Stimulated activated CD4-positive, alpha-beta T cell treated with anti-CD3 and anti-CD28 coated beads, TNF-alpha, amount 100 ng/mL, for 48 hours (primary cell): ENCODE measurements at places on chromosomes 16 and 17.

DNA sequence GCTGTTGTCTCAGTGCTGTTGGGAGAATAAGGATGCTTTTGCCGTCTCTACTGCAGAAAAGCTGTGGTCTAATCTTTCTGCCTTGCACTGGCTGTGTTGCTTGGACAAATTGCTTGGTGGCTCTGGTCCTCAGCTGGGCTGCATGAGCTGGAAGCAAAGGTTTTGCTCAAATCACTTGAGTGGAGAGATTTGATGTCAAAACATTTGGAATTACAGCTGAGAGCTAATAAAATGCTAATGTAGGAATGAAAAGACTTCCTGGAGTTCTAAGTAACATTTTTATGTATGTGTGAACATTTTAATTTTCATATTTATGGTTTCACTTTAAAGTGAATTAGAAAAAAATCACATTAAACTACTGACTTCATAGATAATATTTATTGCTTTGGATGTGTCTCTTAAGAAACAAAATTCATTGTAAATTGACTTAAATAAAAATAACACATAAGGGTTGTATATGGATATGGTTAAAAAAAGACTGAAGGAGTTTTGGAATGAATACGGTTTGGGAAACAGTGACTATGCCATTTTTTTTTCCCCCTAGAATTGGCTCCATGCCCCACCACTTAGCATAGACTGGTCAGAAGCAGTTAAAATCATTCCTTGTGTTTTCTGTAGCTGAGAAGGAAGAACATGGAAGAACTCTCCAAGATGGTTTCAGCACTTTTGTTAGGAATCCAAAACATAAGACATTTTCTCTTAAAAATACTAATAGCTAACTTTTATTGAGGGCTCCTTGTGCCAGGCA, 39.2 kb upstream of the FAM20A start:
- no peak for DNase-seq

DNA sequence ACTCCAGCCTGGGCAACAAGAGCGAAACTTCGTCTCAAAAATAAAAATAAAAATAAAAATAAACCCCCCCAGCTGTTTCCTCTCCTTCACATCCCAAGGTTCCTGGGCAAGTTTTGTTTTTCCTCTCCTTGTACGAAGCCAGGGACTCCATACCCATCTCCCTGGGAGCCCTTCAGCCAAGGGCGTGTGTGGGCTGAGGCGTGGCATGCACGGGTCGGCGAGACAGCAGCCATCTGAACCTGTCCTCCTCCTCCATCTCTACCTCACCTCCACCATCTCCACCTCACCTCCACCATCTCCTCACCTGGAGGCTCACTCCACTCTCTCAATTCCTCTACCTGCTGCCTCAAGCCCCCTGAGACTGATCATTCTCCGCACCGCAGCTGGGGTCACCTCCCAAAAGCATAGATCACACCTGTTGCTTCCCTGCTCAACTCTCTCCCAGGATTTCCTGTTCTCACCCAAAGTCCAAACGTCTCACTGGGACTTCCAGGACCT, 16.9 kb downstream of the AANAT start:
- no peak for DNase-seq

GRCh38 chr17:1643999-1644492, 1.5 kb downstream of the SCARF1 start:
- DNase-seq, result no peak

DNA sequence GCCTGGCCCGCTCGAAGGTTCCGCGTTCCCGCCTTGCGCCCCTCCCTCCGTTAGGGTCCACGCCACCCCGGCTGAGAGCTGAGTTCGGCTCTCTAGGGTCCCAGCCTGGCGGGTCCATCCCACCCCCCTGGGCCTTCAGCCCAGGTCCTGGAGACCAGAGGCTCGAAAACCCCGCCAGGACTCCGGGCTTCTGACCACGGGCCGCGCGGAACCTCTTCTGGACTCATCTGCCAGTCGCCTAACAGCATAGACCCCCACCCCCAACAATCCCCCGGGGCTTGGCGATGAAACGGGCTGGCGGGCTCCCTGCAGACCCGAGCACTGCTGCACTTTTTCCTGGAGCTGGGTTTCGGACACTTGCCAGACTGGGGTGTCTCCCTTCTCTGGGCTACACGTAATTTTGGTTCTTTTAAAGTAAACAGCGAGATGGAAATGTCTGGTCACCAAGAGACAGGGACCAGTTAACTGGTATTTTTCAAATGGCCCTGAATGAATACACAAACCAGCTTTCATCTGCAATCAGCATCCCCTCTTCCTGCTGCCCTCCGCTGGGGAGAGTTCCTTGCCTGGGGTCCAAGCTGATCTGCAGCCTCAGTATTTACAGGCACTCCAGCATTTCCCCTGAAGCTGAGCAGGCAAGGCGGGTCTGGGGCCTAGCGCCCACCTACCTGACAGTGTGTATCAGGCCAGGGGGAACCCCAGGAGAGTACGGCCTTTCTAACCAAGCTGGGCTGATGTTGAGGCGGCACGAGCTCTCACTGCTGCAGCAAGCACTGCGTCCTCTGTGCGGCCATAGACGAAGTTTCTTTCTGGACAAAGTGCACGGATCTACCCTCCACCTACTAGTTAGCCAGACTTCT, 639 bp upstream of the TRIM65 start:
- no peak for DNase-seq

DNA sequence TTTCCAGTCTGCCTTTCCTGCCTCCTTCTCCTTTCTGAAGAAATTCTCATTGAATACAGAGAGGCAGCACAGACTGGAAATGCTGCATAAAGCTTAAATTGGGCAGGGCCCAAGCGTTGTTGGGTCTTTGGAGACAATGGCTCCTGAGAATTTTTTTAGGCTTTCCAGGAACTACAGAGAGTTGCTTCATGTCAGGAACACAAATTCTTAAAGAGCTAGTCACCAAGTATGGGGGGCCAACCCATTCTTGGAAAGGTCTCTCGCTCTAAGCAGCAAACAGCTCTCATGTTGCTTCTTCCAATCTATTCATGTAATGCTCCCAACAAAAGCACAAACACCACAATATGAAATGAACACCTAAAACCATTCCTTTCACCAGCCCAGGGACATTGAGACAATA, 6.9 kb downstream of the HNF1B start:
- DNase-seq, result no peak

DNA sequence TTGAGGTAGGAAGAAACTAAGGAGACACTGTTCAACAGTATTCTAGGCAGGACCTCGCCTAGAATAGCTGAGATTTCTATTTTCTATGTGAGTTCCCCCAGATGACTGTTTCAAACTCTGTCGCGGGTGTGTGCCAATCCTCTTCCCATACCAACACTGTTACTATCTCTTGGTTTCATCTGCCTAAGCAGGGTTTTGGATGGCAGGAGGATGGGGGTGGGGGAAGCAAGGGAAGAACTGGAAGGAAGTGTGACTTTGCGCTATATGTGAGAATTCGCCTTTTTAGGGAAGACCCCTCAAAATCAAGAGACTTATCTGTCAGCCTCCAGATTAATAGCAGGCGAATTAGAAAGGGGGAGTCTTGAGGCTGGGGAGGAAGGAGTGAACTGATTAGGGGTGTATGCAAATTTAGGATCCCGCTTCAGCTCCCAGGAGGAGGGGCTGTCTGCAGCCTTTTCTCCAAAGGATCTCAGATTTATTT, 521 bp upstream of the G6PC3 start:
- DNase-seq, result no peak

DNA sequence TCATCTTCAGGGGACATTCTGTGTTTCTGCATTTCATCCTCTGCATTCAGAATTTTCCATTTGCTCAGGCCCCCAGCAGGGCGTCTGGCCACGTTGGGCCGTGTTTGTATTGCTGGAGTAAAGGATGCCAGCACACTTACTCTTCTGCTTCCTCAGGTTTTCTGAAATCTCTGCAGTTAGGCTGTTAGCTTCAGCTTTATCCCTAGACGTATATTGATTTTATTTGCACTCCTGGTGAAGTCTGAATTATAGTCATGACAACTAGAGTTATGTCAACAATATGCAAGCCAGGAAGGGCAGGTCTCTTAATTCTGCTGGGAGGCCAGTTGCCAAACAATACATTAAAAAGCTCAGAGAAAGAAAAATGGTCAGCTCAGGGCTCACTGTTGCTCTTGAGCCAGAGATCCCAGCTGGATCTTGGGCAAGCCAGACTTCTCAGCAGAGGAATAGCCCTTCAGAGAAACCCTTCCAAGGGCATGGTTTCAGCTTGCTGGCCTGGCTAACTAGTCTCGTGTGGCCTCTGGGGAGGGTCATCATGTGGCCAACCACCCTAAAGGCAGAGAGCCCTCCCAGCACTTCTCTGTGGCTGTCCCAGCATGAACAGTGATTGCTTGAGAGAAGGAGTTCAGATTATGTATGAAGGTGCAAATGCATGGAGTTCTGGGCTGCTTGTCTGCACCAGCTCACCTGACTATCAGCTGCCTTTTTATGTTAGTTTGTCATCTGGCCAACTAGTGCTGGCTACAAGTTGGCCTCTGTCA, 110.2 kb upstream of the CACNG5 start:
- DNase-seq, result no peak

DNA sequence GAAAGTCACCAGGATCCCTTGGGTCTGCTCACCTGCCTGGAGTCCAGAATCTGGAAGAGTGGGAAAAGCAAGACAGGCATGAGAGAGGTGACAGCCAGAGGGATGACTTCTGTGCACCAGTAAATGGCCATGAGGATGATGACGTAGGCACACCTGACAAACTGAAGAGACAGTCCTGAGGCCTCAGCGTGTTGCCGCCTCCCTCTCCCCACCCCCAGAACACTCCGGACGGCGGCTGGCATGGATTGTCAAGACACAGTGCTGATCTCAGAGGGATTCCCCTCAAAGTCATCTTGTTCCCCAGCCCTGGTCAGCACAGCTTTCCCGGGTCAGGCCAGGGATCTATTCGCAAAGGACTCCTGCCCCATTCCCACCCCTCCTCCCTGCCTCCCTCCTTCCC, 6.2 kb downstream of the SLC13A5 start:
- DNase-seq, result no peak

- no peak for DNase-seq
These were observed 147.5 kb downstream of the KCNJ12 start for GRCh38 chr17:21523497-21524210.

GRCh38 chr17:33220036-33220435, 73.1 kb downstream of the ASIC2 start:
- DNase-seq, result no peak

DNA sequence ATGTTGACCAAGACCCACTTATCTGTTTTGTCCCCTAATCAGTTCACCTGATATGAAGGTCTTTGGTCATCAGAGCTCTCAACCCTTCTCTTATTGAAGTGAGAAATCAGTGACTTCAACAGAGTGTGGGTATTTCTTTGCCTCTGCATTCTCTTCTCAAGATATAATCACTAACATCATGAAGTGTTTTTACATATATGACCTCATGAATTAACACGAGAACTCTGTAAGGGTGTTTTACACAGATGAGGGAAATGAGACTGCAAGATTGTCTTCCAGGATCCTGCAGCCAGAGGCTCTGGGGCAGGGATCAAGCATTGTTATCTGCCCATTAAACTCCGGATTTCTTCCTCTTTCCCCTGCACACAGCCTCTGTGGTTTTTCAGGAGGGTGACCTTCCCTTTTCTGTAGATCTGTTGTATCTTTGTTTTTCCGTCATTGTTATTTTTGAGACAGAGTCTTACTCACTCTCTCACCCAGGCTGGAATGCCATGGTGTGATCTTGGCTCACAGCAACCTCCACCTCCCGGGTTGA, 22.7 kb downstream of the LCMT1 start:
- DNase-seq, result no peak

DNA sequence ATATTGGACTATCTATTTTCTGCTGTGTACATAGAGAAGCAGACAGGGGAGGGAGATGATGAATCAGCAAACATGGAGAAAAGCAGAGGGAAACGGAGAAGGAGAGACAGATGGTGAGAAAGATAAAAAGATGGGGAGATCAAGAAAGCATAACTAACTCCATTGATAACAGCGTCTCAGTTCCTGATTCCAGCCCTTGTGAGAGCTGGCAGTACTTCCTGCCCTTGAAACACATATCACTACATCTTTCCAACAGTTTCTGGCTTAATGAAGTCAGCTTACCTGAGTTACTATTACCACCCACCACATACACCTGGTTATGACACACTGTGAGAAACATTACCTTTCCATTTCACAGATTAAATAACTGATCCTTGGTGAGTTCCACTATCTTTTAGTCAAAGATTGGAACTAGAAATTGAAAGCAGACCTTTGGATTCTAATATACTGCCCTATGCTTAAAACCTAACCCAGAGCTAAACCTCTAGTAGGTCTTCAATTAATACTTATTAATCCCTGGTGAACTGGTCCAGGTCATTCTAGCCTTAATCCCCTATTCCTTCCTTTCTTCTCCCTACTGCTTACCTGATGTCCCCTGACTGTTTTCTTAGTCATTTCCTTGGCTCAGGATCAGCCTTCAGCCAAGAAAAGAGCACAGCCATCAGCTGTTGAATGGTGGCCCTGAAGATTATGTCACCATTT, 346.6 kb upstream of the CCL2 start:
- DNase-seq, result no peak

GRCh38 chr16:72092832-72093447, 480 bp downstream of the TXNL4B start:
- no peak for DNase-seq

- no peak for DNase-seq
These were observed 25.6 kb upstream of the CPPED1 start for GRCh38 chr16:12829096-12829888.

GRCh38 chr17:40319651-40320540, 10.9 kb downstream of the RARA start:
- no peak for DNase-seq

DNA sequence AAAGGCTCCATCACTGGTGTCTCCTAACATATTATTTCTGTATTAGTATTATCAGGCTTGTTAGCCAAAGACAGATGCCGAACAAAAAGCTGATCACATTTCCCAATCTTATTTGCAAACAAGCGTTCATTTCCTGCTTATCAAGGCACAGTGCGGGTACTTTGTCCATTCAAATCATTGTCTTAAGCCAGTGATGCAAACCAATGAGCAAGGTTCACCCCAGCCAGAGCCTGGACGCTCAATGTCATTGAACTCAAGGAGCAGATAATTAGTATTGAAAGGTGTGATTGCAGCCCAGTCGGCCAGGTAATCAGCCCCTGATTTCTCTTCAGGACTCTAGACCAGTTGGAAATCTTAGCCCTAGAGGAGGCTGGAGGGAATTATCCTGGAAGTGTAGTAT, 20.4 kb upstream of the SOX9 start:
- no peak for DNase-seq

- no peak for DNase-seq
These were observed 212.2 kb downstream of the SEC14L1 start for GRCh38 chr17:77352996-77353395.

GRCh38 chr17:1907909-1908698, 78.3 kb downstream of the RPA1 start:
- DNase-seq, result no peak

GRCh38 chr17:75913537-75914210, 9.0 kb upstream of the MRPL38 start:
- no peak for DNase-seq
